Fibroblast of skin of left biceps (primary cell): ENCODE measurements at places on chromosomes 12 and 14.
A peak's percentile ranks its signal among the peaks of the same experiment; 100 is the strongest.

DNA sequence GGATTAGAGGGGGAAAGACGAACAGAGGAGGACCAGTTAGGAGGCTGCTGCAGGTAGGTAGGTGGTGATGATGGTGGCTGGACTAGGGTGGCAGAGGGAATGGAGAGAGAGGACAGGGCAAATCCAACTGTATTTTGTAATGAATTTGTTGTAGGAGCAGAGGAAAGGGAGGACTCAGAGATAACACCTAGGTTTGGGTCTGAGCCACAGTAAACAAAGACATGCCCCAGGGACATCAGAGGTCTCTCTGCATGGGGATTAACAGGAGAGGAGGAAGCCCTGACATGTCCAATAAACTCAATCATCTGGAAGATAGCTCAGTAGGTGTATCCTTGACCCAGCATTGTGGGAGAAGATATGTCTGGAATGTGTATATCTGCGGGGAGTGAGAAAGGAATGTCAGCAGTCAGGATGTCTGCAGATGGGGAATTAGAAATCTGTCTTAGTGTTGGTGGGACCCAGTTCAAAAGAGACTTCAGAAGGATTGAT lies 4.7 kb upstream of the SLC48A1 start:
- DNase-seq = peak; percentile 32

GRCh38 chr14:59341858-59342477 lies 123.2 kb downstream of the GPR135 start:
- DNase-seq = no peak

DNA sequence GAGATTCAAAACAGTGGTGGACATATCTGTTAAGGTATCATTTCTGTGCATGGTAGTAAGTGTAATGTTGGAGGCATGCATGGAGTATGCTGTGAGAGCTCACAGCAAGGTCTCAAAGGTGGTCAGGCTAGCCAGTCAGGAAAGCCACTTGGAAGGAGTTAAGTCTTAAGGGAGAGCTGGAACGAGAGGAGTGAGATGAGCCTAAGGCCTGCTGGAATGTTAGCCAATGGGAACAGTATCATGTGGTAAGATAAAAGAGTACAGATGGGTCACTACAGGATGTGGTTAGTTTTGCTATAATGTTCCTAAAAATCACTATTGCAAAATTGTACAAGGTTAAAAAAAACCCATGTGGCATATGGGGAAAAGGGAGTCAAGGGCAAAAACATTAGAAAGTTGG lies 311.7 kb upstream of the E2F7 start:
- no peak for DNase-seq

- no peak for DNase-seq
Measured at GRCh38 chr12:6925239-6925539, 2.6 kb upstream of the ATN1 start.

GRCh38 chr14:18688346-18688745 lies 87.4 kb downstream of the OR11H12 start:
- no peak for DNase-seq

DNA sequence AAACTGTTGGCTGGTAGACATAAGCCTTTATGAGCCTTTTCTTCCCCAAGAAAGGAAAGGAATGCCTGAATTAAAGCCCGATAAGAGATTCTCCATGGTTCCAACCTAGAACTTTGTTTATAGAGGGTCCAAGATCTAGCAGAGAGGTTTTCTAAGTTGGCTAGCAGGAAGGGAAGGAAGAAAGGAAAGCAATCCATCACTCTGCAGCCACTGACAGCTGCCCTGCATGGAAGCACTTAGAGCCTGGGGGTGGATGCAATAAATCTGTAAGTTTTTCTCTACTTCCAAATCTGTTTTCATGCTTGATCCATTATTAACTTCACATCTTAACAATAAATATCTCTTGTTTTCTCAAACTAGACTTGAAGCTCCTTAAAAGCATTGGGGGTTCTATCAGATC lies 224.4 kb downstream of the KSR2 start:
- no peak for DNase-seq

- no peak for DNase-seq
Measured at GRCh38 chr14:66139432-66139831, 346.7 kb upstream of the CCDC196 start.

GRCh38 chr14:99803106-99803775 lies 10.0 kb downstream of the EML1 start:
- no peak for DNase-seq

- DNase-seq = no peak
Measured at GRCh38 chr12:12720052-12720451, 2.9 kb downstream of the CDKN1B start.

DNA sequence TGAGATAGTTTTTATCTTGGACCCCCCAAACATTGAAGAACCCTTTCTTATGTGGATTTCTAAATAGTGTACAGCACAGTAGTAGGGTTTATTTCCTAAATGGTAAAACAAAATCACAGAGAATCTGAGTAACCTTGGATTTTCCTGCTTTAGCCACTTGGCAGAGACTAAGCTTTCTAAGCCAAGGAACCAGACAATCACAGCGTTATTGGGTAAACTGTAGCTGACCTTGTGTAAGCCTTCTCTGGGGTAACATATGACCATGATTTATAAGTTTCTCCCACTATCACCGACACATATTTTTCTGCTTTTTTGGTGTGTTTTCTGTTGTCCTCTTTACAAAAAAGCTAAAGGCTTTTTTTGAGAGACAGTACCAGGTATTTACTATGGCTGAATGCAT lies 136.3 kb upstream of the PZP start:
- DNase-seq = no peak

DNA sequence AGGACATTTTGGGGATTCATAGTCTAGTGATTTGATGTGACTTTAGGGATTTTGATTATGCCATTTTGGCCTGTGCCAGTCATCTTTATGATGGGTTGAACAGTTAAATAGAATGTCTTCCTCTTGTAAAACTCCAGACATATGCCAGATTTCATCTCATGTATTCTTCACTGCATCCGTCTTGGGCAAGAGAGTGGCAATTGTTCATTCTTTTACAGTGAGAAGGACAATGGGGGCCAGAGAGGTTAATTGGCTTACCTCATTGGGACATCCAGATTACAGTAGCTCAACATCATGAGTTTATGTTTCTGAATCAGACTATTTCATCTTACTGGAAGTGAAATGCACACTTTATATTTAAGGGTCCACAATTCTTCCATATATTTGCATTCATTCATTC lies 108.2 kb upstream of the SLC38A2 start:
- DNase-seq = no peak

DNA sequence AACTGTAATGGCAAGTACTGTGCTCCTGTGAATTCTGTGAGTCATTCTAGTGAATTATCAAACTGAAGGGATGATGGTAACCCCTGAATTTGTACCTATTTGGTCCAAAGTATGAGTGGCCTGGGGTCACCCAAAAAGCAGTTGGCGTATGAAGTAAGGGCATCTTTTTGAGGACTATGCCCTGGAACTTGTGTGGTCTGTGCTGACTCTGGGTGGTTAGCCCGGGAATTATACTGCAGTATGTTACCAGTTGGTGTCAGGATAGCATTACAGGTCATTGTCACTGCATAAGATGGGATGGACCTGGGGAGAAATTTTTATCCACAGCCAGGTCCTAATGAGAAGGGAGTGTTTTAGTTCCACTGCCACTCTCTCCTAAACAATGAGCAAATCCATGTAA lies 174.7 kb downstream of the SSPN start:
- no peak for DNase-seq

GRCh38 chr12:44588651-44589050 lies 287.5 kb downstream of the NELL2 start:
- no peak for DNase-seq

DNA sequence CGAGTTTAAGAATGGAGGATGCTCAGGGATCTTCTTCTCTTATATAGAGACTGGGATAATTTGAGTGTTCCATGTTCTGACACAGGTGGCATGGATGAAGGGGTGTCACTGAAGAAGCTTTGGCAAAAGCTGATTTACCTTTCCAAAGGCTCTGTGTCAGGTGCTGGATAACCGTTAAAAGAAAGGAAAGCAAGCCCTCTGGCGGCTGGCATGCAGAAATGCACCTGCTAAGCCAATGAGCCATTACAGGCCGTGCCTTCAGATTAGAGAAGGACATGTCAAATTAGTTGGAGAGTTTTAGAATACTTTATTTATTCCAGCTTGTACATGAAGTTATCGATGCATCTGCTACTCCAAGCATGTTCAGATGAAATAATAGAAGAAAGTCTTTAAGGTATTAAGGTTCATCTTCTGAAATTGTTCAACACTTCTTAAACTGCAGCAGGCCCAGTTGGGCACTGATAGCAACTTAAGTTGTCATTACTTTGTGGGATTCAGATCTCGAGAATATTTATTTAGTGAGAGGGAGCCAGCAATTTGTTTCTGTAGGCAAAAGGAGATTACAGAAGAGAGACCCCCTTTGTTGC lies 678.2 kb downstream of the NRXN3 start:
- no peak for DNase-seq
